Effector CD4-positive, alpha-beta T cell (primary cell): ENCODE measurements at places on chromosomes 4 and X.

GRCh38 chr4:17535906-17536305 lies 20.9 kb downstream of the CLRN2 start:
- DNase-seq: no peak

- DNase-seq: no peak
These were observed 54.4 kb downstream of the PHKA1 start for GRCh38 chrX:72659723-72660122.

GRCh38 chrX:12681047-12681446 lies 110.2 kb upstream of the PRPS2 start:
- no peak for DNase-seq

DNA sequence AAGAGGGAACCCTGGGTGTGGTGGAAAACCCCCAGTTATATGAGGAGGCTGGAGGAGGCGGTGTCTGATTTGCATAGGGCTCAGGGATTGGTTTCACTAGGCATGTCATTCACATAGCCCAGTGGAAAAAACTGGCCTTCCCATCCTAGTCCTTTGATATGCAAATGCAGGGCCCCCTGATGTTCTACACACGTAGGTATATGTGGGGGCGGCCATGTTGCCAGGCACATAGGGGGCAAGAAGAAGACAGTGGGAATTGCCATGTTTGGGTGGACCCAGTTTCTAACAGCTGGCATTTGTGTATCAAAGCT lies 34.0 kb upstream of the ENPP6 start:
- no peak for DNase-seq

GRCh38 chr4:169492436-169493163 lies 119.8 kb downstream of the NEK1 start:
- DNase-seq: no peak

- no peak for DNase-seq
These were observed 105.9 kb downstream of the TNIP2 start for GRCh38 chr4:2650276-2650675.

- peak; percentile 11 for DNase-seq
These were observed 584 bp downstream of the SUV39H1 start for GRCh38 chrX:48696909-48697727.

DNA sequence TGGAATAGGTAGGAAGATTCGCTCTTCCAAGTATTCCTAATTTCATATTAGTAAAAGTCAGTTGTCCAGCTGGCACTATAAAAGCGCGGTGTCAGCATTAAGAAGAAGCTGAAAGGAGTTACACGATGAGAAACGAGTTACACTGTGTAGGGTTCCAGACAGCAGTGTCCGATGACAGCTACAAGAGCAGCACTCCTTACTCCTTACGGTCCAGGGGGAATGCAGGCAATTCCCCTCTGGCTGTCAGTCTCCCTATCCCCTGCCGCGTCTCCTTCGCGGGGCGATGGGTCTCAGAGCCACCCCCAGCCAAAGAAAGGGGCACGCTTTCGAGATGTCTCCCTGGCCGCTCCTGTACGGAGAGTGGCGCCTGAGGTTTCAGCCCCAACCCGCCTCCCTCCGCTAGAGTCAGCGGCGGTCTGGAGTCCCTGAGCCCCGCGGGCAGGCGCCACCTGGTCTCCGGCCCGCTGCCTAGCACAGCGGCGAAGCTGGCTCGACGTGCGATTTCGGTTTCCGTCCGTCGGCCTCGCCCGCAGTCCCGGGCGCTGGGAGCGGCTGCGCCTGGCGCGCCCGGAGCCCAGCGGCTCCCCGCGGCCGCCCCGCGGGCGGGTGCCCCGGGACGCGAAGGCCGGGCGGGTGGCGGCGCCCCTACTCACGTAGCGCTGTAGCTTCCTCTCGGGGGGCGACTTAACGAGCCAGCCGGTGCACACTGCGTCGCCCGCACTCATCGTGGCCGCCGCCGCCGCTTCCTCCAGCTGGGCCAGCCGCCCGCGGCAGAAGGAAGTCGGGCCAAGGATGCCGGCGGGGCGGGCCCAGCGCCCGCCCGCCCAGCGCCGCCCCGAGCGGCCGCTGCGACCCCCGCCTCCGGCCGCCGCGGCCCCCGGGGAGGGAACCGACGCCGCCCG lies at the start of gene GAB3:
Gene GAB3 (minus strand): TSS at position 777 of the 902 bp plus-strand sequence. CDS start 52 bp downstream, at position 725.
- DNase-seq: peak; percentile 21

DNA sequence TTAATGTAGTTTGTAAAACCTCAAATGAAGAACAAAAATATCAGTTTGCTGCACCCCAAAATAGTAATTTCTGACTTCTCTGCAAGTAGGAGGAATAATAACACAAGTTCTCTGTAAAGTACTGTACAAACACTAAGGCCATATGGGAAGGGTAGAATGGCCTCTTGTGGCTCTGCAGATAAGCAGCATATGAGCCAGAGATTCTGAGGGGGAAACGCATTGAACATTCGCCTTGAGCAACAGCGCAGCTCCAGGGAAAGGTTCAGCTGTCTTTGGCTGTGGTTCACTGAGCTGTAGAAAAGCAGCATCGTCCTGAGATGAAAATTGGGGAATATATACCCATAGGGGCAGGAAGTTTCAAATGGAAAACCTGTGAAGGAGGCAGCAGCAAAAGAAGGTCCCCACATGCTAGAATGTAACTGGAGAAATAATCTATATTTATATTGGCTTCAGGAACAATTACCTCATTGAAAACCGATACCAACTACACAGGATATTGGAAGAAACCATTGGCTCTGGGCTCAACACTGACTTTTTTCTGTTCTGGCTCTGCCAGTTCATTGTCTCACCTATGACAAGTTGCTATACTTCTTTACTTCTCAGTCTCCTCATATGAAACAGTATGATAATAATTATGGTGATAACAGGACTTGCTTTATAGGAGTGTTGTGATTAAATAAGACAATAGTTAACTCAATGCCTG lies 357.6 kb upstream of the CPEB2 start:
- DNase-seq: no peak

GRCh38 chr4:89108091-89108490 lies 3.2 kb upstream of the TIGD2 start:
- no peak for DNase-seq

- DNase-seq: no peak
These were observed 10.1 kb downstream of the AMOT start for GRCh38 chrX:112830540-112830939.

DNA sequence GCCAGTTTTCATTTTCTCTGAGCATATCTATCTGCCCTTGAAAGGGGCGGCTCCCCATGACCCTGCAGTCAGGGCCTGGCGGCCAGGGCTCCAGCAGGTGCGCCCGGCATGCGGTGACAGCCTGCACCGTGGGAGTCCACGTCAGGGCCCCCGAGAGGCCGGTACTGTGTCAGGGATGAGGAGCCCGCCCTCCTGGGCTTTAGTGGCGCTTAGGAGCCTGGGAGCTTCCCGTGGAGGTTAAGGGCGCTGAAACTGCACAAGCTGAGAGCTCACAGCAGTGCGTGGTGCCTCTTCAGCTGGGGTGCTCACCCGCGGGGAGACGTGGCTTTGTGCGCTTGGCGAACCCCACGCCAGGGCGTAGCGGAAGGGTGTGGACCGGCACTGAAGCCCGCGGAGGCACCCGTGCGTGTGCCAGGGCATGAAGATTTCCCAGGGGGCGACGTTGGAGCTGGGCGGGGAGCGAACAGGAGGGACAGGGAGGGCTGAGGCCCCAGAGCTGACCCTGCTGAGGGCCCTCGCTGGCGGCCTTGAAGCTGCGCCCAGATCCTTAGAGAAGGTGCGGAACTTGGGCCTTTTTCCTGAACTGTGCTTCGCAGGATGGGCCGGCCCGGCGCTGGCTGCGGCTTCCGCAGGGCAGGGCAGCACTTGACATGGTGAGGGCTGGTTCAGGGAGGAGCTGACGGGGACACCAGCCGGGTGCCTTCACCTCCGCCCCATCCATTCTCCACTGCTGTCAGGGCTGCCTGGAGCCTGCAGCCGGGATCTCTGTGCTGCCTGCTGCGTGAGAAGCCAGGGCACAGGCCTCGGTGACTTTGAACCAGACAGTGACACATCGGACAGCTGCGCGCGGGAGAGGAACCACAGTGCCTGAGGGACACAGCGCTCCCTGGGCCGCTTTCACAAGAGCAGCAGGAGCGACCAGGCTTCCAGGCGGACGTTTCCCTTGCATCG lies 32.9 kb downstream of the HTT-AS start:
- peak; percentile 12 for DNase-seq

- no peak for DNase-seq
These were observed 349.2 kb downstream of the BMPR1B start for GRCh38 chr4:95107004-95107403.

- DNase-seq: no peak
These were observed 203.1 kb downstream of the EPHA5 start for GRCh38 chr4:65467068-65467680.

- no peak for DNase-seq
These were observed 548 bp downstream of the TMEM164 start for GRCh38 chrX:110003167-110004156.

DNA sequence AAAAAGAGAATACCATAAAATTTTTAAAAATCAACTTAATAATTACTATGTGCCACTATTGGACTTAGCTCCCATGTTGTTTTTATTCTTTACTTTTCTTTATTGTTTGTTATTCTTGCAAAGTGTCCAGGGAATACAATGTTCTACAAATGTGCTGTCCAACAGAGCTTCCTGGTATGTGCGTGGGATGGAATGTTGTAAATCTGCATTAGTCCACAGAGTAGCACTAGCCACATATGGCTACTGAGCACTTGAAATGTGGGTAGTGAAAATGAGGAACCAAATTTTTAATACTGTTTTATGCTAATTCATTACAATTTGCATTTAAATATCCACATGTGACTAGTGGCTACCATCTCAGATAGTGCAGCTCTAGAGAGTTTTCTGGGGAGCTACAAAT lies 14.3 kb upstream of the CORIN start:
- no peak for DNase-seq

GRCh38 chr4:1974840-1975239 lies 33.9 kb downstream of the NELFA start:
- no peak for DNase-seq

GRCh38 chrX:118807151-118808017 lies 16.2 kb upstream of the ZCCHC12 start:
- peak; percentile 10 for DNase-seq

DNA sequence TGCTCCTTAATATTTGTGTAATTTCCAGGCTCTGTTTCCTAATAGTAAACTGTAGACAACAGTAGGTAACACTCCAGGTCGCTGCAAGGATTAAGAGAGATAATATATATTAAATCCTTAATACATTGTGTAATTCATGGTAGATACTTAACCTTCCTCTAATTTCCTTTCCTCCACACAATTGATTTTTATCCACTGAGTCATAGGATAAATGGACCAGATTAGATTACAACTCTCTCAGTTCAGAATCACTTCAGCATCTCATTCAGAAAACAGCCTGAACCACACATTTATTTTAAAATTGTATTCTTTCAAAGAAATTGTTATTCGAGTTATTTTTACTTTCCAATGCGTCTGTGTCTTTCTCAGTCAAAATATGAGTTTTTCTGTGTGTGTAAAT lies 17.1 kb downstream of the GK2 start:
- DNase-seq: no peak

GRCh38 chr4:11782859-11783258 lies 354.2 kb upstream of the HS3ST1 start:
- DNase-seq: no peak

DNA sequence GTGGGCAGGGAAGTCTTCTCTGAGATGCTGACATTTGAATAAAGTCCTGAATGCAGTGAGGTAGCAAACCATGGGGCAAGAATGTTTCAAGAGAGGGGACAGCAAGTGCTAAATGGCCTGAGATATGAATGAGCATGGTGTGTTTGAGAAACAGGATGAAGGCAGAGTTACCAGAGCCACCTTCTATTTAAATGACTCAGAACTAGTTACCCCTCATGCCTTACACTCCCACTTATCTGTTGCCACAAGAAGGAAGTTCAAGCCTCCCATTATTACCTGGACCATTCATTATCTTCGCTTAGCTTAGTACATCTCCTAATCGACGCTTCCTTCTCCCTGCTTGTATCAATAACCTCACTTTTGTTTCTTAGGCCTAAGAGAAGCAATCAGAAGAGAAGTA lies 67.7 kb upstream of the STARD8 start:
- no peak for DNase-seq

DNA sequence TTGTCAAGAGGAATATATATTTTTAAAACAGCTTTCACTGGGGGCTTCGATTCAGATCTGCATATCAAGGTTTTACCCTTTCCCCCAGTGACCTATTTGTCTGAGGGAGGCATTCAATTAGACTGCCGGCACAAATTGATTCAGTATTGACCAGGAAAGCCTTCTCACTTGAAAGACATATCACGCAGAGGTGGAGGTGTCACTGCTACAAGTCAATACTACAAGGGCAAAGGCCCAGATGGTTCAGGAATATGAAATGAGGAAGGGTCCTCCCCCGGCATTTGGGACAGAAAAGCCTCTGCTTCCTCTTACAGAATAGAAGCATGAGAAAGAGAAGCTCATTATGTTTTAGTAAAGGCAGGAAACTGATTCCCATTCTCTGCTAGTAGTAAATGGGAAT lies 383.6 kb downstream of the HNRNPD start:
- no peak for DNase-seq
